ENCODE measurements at places on chromosomes 6 and 20.

GRCh38 chr6:24646771-24647170 is 780 bp upstream of the KIAA0319 start:
- DNase-seq, result no peak

- no peak for DNase-seq
These were observed 70.6 kb downstream of the DCDC2 start for GRCh38 chr6:24287239-24287638.

DNA sequence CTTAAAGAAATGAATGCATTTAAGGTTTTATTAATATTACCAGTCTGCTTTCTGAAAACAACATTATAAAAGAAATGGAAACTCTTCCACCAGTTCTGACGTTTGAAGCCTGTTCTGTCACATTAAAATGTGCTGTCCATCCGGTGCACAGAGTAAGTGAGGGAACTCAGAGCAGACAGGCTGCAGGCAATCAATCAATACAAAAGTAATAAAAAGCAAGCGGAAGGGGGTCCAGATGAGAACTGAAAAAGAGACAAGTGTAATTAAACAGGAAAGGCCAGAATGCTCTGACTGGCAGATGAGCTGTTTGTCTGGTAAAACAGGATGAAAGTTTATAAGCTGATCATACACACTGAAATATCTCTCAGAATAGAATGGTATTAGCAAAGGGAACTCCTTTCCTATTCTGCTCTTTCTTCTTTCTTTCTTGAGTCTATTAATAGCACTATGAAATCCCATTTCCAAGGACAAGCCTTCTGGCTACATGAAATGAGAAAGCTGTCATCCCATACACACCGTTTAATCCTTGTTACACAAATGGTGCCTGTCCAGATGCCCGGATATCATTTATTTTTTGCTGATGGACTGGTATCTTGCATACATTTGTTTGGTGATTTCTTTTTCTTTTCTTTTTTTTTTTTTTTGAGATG is 94.3 kb downstream of the RAMACL start:
- no peak for DNase-seq

DNA sequence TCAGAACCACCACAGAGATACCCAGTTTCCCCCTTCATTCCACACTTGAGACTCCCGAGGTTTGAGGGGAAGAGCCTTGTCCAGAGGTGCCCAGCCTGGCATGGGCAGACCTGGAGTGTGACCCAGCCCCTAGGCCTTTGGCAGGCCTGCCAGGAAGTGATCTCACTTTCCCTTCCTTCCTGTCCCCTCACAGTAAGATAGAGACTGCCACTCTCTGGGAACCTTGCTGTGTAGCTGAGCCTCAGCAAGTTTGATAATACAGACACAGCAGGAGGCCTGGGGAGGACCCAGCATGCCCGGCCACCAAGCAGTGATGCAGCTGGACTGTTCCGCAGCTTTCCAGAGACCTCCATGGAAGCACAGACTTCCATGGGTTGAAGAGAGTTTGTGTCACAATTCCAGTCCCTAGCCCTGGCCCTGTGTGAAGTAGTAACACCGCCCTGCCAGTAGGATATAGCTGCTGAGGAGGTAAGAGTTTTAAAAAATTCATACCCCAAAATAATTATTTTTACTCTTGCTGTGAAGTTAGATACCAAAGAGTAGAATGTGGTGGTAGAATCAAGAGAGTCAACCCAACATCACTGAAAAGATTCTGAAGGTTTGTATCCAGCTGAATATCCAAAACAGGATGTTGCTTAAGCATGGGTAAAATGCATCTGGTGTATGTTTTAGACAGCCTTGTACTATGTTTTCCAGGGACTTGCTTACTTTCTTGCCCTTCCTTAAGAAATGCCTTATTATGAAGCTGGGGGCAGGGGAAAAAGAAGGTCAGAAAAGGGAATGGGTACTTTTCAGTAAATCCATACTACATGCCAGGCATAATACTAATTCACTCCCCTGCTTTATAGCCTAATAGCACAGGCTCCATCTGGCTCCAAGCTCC is 16.3 kb downstream of the PKIG start:
- DNase-seq, result no peak

DNA sequence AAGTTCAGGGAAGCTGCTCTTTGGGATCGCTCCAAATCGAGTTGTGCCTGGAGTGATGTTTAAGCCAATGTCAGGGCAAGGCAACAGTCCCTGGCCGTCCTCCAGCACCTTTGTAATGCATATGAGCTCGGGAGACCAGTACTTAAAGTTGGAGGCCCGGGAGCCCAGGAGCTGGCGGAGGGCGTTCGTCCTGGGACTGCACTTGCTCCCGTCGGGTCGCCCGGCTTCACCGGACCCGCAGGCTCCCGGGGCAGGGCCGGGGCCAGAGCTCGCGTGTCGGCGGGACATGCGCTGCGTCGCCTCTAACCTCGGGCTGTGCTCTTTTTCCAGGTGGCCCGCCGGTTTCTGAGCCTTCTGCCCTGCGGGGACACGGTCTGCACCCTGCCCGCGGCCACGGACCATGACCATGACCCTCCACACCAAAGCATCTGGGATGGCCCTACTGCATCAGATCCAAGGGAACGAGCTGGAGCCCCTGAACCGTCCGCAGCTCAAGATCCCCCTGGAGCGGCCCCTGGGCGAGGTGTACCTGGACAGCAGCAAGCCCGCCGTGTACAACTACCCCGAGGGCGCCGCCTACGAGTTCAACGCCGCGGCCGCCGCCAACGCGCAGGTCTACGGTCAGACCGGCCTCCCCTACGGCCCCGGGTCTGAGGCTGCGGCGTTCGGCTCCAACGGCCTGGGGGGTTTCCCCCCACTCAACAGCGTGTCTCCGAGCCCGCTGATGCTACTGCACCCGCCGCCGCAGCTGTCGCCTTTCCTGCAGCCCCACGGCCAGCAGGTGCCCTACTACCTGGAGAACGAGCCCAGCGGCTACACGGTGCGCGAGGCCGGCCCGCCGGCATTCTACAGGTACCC is at the start of gene ESR1:
Gene ESR1 (plus strand): TSS at position 170 of the 858 bp plus-strand sequence. CDS start 231 bp downstream, at position 401.
- DNase-seq, result peak; percentile 24

DNA sequence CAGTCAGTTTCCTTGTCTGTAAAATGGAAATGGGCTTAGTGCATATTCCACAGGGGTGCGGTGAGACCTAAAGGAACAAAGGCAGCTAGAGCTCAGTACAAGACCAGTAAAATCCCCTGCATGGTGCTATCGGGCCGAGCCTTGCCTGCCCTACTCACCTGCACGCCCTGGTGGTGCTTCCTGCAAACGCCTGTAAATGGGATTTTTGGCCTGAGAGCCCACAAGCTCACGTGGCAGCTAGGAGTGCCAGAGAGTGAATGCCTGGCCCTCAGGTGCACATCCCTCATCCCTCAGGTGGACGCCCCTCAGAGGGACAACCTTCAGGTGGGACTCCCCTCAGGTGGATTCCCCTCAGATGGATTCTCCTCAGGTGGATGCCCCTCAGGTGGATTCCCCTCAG is 48.0 kb upstream of the VSX1 start:
- DNase-seq, result no peak

DNA sequence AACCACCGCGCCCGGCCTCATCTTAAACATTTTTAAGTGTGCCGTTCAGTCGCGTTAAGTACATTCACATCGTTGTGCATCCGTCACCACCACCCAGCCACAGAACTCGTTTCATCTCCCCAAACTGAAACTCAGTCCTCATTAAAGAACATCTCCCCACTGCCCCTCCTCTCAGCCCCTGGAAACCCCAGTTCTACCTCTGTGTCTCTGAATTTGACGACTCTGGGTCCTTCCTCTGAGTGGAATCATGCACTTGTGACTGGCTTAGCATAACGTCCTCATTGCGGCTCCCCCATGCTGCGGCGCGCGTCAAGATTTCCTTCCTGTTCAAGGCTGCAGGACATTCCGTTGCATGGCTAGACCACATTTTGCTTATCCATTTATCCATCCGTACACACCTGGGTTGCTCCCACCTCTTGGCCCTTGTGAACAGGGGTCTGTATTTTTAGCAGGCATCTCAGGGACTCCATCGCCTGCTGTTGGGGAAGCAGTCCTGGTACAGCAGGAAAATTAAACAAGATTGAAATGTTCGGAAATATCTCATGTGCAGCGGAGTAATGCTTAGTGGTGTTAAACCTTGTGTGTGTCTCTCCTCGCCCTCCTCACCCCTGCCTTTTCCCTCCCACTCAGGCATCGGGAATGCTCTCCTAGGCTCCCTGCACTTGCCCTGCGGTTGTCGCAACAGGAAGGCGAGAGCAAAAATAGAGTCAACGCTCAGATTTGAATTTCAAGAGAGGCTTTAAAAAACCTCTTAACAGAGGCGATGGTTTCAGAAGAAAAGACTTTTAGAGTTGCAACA is 127.9 kb downstream of the PXDC1 start:
- DNase-seq, result no peak

- DNase-seq, result no peak
These were observed 6.3 kb upstream of the PDCD2 start for GRCh38 chr6:170590725-170591124.

DNA sequence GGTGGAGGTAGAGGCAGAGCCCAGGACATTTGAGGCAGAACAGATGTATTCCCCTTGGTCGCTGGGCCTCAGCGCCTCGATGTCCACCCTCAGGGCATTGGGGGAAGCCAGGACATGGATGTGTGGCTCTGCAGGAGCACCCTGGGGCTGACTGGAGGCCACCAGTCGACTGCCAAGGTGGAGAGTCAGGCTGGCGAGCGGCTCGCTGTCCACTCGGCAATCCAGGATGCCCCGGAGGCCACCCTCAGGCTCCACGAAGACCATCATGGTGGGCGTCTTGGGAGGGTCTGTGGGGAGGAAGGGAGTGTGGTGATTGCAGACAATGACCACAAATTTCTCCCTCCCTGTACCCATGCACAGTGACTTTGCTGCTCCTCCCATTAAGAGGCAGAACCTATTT is 8.2 kb upstream of the ADAM33 start:
- DNase-seq, result no peak

- DNase-seq, result no peak
These were observed 86.8 kb upstream of the MPC1 start for GRCh38 chr6:166469426-166469961.

DNA sequence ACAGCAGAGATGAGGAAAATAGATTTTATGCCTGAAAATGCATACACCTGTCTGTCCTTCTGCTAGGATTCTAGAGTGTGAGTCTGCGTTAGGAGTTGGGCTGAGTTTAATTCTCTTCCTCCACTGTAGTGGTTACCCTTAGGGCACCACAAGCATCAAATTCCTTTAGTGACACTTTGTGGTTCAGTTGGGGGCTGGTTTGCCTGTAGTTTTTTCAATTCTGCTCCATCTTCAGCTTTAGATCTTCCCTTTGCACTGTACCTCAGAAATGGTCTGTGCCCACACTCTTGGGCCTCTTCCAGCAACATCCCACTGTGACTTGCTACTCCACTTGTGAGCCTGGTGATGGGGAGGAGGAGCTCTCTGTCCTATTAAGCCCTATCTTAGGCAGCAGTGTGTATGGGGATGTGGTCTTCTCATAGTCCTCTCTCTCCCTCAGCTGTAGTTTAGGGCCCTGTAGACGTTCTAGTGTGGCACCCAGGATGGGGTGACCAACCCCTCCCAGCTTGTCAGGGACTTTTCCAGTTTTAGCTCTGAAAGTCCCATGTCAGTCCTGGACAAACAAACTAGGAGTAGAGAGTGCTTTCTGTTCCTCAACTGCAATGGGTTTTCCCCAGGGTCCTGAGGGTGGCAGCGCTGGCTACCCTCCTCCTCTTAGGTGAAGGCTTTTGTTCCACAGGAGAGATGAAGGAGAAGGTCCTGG is 19.7 kb upstream of the OGFRL1 start:
- no peak for DNase-seq

DNA sequence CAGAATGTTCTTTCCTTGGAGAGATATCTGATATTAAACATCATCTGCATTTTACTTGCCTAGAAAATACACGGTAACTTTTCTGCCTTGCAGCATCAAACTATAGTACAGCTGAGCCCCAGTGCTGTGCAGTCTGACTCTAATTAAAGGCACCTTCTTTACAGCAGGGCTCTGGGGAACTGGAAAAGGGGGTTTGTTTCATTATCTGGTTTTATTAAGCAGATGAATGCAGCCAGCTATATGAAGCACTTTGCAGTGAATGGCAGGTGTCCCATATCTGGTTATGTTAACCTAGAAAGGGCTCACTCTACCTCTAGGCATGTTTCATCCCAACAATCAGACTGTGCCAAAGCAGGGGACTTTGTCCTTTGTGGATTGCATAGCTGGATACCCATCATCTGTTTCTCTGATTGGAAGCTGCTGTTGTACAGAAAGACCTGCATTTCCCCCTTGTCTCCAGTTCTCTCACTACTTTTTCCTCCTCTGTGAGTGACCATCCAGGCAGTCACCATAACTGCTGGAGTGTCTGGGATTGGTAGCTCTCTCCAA is 39.6 kb upstream of the CMTR1 start:
- no peak for DNase-seq

DNA sequence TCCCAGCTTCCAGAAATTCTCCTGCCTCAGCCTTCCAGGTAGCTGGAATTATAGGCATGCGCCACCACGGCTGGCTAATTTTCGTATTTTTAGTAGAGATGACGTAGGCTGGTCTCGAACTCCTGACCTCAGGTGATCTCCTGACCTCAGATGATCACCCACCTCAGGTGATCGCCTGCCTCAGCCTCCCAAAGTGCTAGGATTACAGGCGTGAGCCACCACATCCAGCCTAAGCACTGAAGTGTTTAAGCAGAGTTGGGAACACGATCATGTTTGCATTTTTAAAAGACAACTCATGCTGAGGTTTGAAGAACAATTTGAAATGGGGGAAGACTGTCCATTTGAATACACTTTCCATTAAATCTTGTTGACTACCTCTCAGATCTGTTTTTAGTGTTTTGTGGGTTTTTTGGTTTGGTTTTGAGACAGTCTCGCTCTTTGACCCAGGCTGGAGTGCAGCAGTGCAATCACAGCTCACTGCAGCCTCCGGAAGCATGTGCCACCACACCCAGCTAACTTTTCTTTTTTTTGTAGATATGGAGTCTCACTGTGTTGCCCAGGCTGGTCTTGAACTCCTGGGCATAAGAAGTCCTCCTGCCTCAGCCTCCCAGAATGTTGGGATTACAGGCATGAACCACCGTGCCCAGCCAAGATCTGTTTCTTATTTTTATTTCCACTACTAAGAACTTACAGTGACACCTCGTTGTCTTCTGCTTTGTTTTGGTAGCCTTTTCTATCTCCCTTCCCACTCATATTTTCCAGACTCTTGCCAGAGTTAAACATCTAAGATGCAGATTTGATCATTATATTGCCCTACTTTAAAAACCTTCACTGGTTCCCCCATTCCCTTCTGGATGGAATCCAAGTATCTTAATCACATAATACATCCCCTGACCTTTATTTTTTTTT is 5.5 kb downstream of the CASP8AP2 start:
- no peak for DNase-seq

DNA sequence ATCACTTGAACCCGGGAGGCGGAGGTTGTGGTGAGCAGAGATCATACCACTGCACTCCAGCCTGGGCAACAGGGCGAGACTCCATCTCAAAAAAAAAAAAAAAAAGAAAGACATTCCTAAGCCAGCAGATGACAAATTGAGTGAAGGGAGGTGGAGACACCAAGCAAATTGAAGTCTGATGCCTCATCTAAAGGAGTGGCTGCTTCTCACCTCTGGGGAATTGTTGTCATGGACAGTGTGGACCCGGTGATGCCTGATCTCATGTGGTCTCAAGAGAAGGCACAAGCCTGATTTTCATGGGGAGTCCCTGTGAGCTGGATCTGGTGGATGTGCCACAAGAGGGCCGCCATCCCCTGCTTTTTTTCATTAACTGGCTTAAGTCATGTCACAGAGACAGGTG is 272.0 kb downstream of the ZNF217 start:
- DNase-seq, result no peak

- no peak for DNase-seq
These were observed 735 bp downstream of the FAM135A start for GRCh38 chr6:70413992-70414494.
